Hippocampal formation (tissue), 2 donors: ENCODE measurements at places on chromosomes 5 and 9.

DNA sequence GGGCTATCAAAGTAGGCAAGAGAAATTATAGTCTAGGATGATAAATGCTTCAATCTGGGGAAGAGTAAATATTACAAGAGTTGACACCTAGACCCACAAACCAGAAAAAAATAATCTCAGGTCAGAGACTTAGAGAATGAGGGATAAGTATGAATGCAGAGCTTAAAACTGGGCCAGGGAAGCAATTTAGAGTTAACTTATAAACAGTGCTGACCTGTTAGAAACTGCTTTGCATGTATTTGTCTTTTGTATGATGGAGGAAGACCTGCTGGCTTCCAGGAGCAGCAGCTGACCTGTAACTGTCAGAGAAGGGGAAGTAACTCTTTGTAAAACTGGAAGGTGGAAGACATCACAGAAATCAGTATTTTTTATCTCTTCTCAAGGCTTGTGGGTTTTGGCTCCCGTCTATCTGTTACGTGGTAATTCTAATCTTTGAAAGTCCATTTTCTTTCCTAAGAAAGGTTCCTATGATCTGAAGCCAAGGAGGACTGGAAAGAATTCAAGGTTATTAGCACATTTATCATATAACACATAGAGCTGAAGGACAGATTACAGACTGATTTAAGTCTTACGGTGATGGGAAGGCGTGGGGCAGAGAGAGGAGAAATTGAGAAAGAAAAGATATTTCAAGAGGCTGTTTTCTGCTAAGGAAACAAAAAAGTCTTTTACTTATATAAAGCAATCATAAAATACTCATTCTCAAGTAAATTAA lies 114.7 kb upstream of the ADAMTS19 start:
- DNase-seq: no peak

- DNase-seq: no peak
Measured at GRCh38 chr9:133507246-133507965, 17.4 kb downstream of the MYMK start.

GRCh38 chr9:25990376-25990775 lies 312.1 kb upstream of the TUSC1 start:
- DNase-seq: no peak

DNA sequence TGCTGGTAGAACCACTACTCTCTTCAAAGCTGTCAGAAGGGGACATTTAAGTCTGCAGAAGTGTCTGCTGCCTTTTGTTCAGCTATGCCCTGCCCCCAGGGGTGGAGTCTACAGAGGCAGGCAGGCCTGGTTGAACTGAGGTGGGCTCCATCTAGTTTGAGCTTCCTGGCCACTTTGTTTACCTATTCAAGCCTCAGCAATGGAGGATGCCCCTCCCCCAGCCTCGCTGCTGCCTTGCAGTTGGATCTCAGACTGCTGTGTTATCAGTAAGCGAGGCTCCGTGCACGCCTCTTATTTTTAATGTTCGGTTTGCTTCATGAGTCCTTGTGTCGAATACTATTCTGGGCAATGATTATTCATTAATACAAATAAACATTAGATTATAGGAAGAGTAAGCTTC lies 3.1 kb upstream of the SLC27A6 start:
- DNase-seq: no peak

DNA sequence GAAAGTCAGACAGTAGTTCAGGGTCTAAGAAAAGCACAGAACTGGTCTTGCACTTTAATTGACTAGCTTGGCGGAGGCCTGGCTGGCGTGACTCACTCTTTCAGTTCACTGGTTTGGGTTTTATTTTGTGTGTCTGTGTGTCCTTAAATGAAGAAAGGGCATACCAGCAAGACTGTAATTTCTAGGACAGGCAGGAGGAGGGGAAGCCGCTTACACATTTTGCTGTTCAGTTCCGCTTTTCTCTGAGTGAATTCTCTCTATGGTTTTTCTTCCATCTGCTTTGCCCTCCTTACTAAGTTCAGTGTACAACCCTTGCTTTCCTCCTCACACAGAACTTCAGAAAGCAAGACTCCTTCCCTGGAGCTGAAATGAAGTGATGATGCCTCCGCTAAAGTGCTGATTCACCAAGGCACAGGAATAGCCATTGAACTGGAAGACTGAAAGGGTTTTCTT lies 150.8 kb downstream of the MEF2C start:
- no peak for DNase-seq

DNA sequence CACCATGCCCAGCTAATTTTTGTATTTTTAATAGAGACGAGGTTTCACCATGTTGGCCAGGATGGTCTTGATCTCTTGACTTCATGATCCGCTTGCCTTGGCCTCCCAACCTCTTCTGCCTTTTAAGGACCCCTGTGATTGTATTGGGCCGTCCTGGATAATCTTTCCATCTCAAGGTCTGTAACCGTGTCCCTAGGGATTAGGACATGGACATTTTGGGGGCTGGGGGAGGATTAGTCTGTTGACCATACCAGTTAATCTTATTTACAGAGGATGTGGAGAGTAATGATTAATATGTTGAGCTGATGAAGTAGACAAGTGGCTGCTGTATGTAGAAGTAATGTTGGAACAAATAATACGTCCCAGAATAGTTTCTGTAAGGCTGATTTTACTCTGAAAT lies 23.1 kb downstream of the LNPEP start:
- DNase-seq: no peak

DNA sequence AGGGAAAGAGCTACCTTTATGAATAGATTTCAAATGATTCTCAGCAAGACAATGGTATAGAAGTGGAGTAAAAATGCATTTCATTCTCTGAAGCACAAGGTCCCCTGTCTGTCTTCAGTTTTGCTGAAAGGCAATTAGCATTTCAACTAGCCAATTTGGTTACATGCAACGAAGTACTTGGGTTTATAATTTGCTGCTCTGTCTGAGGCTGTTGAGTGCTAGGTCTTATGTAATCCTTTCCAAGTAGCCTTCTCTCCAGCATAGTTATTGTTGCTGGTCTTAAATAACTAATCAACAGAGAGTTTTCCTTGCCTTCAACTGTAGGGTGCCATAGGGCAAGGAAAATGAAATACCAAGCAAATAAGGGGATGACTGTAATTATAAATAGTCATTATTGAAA lies 4.5 kb downstream of the ADGRV1 start:
- no peak for DNase-seq

- no peak for DNase-seq
Measured at GRCh38 chr5:77876862-77877502, 100.8 kb upstream of the TBCA start.

DNA sequence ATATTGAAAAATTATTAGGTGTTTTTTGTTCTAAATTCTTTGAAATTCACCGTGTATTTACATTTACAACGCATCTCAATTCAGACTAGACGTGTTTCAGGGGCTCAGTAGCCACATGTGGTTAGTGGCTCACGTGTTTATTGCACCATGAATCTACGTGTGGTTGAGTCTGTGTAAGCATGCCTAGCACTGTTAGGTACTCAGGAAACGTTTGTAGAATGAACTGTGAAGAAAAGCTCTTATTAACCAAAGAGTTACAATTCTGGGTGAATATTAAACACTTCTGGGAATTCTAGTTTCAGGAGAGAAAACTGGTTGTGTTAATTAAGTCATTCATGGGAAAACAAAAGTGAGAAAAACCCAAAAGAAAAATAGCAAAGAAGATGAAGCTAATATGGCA lies 117.5 kb upstream of the CDH6 start:
- no peak for DNase-seq

DNA sequence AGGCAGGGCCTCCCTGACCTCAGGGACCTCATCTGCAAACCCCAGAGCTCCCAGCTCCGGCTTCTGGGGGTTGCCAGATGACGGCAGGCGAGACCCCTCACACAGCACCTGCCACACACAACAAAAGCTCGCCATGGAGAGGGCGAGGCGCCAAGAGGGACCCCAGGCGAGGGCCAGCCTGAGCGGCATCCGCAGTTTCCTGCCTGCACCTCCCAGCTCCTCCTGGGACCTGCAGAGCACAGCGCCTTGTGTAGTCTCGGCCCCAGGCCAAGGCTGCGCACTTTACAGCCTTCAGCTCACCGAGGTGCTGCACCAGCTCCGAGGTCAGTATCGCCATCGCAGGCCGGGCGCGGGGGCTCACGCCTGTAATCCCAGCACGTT lies 82.4 kb upstream of the ADAMTS2 start:
- no peak for DNase-seq

GRCh38 chr9:72952914-72953313 lies at the start of gene ALDH1A1:
Gene ALDH1A1 (minus strand): TSS chr9:72953053. CDS start chr9:72953000, 53 bp downstream.
- no peak for DNase-seq

DNA sequence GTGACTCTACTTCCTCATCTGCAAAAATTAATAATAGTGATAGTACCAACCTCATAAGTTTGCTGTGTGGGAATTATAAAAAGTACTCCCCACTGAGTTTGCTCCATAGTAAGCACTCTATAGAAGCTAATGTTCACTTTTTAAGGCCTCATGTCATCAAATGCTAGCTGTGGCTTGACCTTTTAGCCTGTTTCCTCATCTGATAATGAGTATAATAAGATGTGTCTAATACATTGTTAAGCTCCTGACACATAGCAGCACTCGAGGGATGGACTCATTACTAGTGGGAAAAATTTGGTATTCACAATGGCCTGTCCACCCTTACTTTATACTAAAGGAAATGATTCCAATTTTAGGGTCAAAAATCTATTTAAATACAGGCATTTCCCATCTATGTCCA lies 26.1 kb upstream of the CAST start:
- no peak for DNase-seq

GRCh38 chr5:133427121-133427777 lies 185.1 kb downstream of the FSTL4 start:
- no peak for DNase-seq

DNA sequence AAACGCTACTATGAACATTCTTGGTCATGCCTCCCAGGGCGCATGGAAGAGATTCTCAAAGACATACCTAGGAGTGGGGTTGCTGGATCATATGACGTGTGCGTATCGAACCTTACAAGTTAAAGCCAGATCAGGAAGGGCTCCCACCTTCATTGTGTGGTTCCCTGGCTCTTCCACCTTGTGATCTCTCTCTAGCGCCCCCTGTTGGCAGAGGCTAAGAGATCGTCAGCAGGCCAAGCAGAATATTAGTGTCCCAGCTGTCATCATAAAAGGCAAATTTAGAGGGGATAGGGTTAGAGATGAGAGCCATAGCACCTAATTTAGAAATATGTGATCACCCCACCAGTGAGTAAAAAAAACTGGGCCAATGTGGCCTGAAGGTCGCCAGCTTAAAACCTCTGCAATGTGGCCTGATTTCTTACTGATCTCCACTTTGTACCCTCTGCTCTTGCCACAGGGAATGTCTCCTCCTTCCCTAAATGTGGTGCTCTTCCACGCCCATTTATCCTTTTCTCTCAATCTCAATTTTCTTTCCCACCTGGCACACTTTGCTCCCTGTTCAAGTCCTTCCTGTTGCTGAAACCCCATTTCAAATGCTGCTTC lies 91.7 kb upstream of the SHB start:
- peak; percentile 28 for DNase-seq
